Activated CD8-positive, alpha-beta memory T cell treated with anti-CD3 and anti-CD28 coated beads, Interleukin-2, amount 50 U/mL, for 4 hours (primary cell): ENCODE measurements at places on chromosomes 13 and 19.

- DNase-seq = no peak
These were observed 43.6 kb downstream of the ZNF611 start for GRCh38 chr19:52691215-52691610.

DNA sequence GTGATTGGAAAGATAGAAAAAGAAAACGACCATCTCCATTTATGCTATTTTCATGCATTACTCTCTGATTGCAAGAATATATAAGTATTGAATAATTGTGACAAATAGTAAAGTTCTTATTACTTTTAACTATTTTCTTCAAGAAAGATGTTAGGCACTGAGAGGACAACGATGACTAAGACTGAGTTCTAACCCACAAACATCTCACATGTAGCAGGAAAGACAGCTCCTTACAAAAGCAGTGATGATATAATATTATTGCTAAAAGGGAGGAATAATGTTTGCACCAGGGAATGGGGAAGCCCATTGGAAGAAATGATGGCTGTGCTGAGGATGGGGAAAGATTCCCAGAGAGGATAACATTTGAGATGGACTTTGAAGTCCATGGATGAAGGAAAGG lies 22.6 kb downstream of the RXFP2 start:
- no peak for DNase-seq

- no peak for DNase-seq
These were observed 19.1 kb downstream of the CPB2 start for GRCh38 chr13:46085737-46086136.

- DNase-seq = no peak
These were observed 572.0 kb downstream of the IRS2 start for GRCh38 chr13:109214393-109214792.

DNA sequence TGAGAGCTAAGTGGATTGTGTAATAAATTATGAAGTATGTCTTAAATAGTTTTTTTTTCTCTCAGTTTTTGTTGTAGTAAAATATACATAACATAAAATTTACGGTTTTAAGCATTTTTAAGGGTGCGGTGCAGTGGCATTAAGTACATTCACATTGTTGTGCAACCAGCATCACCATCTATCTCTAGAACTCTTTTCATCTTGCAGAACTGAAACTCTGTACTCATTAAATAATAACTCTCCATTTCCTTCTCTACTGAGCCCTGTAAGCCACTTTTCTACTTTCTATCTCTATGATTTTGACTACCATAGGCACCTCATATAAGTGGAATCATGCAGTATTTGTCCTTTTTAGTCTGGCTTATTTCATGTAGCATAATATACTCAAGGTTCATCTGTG lies 87.1 kb downstream of the GJA3 start:
- DNase-seq = no peak

DNA sequence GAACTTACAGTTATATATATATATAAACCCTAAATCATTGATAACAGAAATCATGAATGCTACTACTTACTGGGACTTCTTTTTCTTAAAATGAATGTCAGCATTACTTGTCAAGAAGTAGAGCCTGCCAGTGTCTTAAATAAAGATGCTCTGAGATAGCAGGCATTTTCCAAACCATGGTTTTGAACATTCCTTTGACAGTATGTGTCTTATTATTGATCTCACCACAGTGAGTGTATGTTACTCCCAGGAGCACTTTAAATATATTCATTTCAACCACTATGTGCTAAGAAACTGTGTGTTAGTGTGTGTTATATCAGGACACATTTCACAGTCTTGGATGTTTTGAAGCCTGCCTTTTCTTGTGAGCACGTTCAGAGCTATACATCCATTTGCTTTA lies 28.2 kb downstream of the TNFRSF19 start:
- no peak for DNase-seq

GRCh38 chr19:2253106-2254063 lies 2.8 kb downstream of the JSRP1 start:
- DNase-seq = peak; percentile 69

GRCh38 chr19:54478677-54479266 lies 5.7 kb upstream of the CDC42EP5 start:
- no peak for DNase-seq

GRCh38 chr19:53960886-53961285 lies 1.9 kb upstream of the CACNG8 start:
- no peak for DNase-seq

GRCh38 chr13:67439365-67439764 lies 209.2 kb upstream of the PCDH9 start:
- DNase-seq = no peak

DNA sequence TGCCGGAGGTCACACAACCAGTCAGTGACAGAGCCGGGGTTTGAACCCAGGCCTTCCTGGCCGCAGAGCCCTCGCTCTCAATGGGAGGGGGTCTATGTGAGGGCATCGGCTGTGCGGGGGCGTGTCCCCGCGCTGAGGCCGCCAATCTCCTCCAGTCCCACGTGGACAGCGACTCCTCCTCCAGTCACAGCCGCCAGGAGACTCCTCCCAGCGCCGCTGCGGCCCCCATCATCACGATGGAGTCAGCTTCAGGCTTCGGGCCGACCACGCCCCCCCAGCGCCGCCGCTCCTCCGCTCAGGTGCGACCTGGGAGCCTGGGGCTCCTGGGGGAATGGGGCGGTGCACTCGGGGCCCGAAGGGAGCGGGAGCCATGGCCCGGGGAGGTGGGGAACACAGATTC lies 6.0 kb downstream of the SPRED3 start:
- peak; percentile 67 for DNase-seq
